ENCODE measurements at places on chromosomes 6 and 20.

- no peak for DNase-seq
These were observed 7.8 kb downstream of the NFYA start for GRCh38 chr6:41080621-41081020.

DNA sequence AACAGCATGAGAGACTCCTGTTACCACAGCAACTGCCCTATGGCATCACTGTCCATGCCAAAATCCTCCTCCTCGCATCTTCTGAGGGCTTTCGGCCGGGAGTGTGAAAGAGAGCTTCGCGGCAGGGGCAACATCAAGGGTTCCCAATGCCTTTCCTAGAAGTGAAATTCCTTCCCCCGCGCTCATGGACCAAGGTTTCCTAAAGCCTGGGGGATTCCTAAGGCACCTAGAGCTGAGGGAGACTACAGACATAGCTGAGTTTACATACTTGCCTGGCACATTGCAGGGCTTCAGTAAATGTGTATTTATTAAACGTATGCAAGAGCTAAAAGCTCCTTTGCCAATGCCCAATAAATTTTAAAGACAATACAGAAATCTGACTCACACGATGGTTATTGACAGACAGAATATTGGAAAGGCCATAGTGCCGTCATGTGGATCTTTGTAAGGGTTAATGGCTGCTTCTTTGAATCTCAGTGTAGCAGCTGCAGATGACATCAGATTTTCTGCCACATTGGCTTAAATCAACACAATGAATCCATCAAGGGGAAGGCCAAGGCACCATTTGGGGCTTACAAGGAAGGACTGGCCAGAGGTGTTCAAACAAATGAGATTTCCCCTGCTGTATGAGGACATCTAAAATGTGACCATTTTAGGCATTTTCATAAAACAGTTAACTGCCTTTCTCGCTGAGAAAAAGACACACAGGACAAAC is 281.2 kb upstream of the JARID2 start:
- DNase-seq: no peak

- no peak for DNase-seq
These were observed 31.7 kb downstream of the FOXC1 start for GRCh38 chr6:1641343-1641885.

DNA sequence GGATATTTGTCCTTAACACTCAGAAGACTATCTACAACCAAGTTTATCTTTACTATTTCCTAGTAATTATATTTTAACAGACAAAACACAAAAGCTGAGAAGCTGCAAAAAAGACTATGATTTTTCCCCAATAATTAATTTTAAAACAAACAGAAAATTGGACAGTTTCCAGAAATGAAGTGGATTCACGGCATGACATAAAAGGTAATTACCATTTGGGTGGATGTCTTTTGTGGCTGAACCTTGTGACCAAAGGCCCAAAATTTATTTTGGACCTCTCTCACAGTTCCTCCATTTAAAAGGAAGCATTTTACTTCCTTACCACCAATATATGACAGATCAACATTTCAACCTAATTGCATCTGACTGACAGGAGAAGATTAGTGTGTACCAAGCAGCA is 90.2 kb downstream of the GMDS start:
- no peak for DNase-seq

- DNase-seq: no peak
These were observed 6.0 kb upstream of the LATS1 start for GRCh38 chr6:149723771-149724417.

DNA sequence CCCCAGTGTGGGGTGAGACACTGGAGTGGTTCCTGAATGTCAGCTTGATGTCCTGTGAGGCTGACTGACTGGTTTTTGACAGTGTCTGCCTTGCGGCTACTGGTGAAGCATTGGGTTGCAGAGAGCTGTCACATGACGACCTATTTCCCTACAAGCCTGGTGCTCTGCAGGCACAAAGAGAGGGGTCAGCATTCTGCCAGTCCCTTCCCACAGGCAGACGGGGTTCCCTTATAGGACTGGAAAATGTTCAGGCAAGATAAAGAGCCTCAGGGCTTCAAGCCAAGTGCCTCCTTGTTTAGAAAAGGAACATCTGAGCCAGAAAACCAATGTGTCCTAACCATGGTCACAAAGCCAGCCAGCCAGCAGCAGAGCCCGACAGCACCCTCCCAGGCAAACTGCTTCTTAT is 11.0 kb downstream of the LY86 start:
- no peak for DNase-seq

DNA sequence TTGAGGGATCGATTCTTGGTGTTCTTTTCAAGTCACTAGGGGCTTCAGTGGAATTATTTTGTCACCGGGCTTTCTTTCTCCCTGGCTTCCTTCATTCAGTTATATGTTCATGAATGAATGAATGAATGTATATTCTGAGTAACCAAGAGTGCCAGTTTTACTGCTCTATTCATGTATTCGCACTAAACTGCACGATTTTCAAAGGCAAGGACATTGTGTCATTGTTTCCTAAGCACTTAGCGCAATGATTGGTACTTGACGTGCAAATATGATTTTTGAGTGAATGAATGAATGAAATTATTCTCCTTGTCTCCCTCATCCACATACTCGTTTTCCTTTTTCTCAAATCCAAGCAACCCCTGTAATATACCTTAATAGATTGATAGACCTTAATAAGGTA is 822 bp downstream of the AFG1L start:
- no peak for DNase-seq

All from activated T-cell treated with anti-CD3 and anti-CD28 coated beads, Interleukin-2, amount 50 U/mL, for 48 hours (primary cell).